ENCODE measurements at places on chromosomes 5 and 9.
A peak's percentile ranks its signal among the peaks of the same experiment; 100 is the strongest.

DNA sequence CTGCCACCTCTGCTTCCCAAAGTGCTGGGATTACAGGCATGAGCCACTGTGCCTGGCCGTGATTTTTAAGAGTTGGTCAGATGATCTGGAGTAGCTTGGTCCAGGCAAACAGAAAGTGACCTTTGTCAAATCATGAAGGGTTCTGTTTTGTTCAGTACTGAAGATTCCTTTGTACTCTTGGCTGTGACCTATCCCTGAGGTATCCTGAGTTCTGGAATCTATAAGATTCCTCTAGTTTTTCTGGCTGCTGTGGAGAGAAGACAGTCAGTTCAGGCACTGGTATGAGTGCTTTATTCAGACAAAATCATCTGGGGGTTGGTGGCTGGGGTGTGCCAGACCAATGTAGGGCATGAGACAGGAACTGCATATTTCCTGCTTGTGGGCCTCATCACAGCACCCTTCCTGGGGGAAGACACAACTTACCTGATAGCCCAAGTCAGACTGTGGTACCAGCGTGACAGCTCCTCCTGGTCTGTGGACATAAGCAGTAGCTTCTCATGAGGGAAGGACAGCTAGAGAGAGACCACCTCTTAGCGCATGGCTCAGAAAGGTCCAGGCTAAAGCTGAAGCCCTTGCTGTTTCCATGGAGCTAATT lies 3.1 kb downstream of the ARHGEF39 start:
- DNase-seq: no peak

- no peak for DNase-seq
Measured at GRCh38 chr5:15539951-15540350, 40.0 kb downstream of the FBXL7 start.

GRCh38 chr5:98721231-98721928 lies 52.1 kb upstream of the RGMB start:
- DNase-seq: no peak

DNA sequence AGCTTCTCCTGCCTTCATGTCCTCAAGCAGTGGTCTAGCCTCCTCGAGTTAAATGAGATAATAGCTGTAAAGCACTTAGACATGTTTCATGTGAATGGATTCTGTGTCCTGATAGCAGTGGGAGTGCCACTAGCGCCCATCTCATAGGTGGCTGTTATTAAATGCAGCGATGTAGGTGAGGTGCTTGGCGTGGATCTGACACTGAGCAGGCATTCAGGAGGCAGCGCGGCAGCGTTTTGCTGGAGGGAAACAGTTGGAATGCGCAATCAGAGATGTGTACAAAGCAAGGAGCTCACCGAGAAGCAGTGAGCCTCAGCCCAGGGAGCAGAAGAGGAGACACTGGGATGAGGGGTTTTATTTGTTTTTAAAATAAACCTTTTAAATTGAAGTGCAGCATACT lies 106.6 kb downstream of the RGS3 start:
- peak; percentile 45 for DNase-seq

GRCh38 chr5:140038373-140038957 lies 4.6 kb downstream of the NRG2 start:
- no peak for DNase-seq

All from mesenteric fat pad (tissue), 1 donor.